ENCODE measurements at places on chromosomes 2 and 18. TPM values are rescaled to one million over a fixed set of nuclear protein-coding genes. Genes with fewer than 3 reads are reported as not detected.

Gene CNRIP1
- not detected for total RNA-seq

Gene G6PC2
- not detected for total RNA-seq

Gene PGAP1
- total RNA-seq: 9.0 TPM

Gene TFCP2L1
- 13.8 TPM for total RNA-seq

Gene OTOF
- total RNA-seq: not detected

Gene CRYBA2
- total RNA-seq: not detected

Gene GBX2
- total RNA-seq: 0.24 TPM

Gene POTEJ
- total RNA-seq: not detected

Gene ALLC
- not detected for total RNA-seq

Gene SLC4A1AP
- 29.9 TPM for total RNA-seq

Gene MEP1B
- not detected for total RNA-seq

Gene ALK
- not detected for total RNA-seq

Gene ST6GAL2
- total RNA-seq: 0.03 TPM

Gene ASB18
- not detected for total RNA-seq

Gene SRBD1
- total RNA-seq: 20.0 TPM

Gene PSMA8
- not detected for total RNA-seq

Gene FSIP2
- 0.04 TPM for total RNA-seq

Gene CAB39
- total RNA-seq: 191 TPM

Measured in foreskin keratinocyte (primary cell).